ENCODE measurements at places on chromosomes 7 and 10.
A peak's percentile ranks its signal among the peaks of the same experiment; 100 is the strongest.

- DNase-seq = peak; percentile 17
These were observed 7.3 kb downstream of the GFRA1 start for GRCh38 chr10:116265686-116266085.

DNA sequence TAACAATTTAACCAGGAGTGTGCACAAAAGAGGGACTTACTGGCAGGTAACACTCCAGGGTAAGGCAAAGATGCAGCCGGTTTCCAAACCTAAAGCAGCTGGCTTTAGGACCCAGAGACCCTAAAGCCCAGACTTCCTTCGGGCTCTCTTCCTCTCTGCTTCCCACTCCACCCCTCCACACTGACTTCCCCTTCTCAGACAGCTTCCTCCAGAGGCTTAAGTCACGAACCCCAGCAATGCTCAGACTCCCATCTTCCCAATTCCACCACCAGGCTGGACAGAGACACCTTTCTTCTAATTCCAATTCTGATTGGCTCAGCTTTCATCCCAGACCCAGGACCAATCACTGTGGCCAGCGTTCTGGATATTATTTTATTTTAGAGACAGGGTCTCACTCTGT is 24.8 kb downstream of the STYXL1 start:
- DNase-seq = no peak

DNA sequence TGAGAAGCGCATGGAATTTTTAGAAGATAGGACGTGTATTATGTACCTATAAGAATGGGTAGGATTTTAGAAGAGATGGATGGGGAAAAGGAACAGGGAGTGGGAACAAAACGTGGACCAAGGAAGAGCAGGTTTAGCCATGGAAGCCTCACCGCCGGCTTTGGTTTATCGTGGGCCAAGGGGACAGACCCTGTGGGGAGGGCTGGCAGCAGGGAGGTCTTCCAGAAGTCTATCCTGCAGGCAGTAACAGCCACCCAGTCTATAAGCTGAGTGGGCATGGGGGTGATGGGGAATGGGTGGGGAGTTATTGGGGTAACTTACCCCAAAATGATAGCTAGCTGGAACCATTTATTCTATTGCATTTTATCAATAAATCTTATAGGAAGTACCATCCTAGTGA is 44.9 kb downstream of the IKZF1 start:
- DNase-seq = no peak

GRCh38 chr10:13503745-13504463 is 24.9 kb downstream of the BEND7 start:
- no peak for DNase-seq

- no peak for DNase-seq
These were observed 106.1 kb upstream of the C7orf33 start for GRCh38 chr7:148484486-148484885.

- DNase-seq = peak; percentile 4
These were observed 4.9 kb upstream of the CYP3A7 start for GRCh38 chr7:99739699-99740572.

All from ELF-1 (cell line).